HuH-7 (cell line): ENCODE measurements at places on chromosomes 6 and 20.

DNA sequence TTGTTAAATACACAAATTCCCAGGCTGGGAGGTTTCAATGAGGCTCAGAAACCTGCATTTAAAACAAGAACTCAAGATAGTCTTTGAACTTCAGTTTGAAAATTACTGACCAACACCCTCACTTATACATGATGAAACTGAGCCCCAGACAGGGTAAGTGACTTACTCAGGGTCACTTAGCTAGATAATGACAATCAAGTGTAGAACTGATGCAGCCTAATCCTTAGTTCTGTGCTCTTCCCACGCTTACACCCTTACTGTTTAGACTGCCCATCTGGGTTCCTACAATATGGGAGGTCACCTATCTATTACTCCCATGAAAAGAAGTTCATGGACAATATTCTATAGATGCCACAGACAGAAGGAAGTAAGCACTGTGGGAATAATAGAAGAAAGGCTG is 24.5 kb upstream of the FAM135A start:
- no peak for DNase-seq

DNA sequence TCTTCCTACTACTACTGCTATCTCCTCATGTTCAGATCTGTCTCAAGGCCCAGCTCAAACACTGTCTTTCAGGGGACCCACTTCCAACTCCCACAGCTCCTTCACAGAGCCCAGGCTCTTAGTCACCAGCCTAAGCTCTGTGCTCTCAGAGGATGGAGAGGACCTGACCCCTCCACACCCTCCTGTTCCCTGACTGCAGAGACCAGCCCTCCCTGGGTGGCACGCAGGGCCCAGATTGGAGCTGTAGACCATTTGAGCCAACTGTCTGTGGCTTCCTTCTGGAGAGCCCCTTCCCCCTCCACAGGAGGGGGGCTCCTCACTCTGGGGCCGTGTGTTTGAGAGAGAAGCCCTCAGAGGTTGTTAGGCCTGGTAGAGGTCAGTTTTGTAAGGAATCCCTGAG is 9.8 kb downstream of the SNPH start:
- DNase-seq: no peak

DNA sequence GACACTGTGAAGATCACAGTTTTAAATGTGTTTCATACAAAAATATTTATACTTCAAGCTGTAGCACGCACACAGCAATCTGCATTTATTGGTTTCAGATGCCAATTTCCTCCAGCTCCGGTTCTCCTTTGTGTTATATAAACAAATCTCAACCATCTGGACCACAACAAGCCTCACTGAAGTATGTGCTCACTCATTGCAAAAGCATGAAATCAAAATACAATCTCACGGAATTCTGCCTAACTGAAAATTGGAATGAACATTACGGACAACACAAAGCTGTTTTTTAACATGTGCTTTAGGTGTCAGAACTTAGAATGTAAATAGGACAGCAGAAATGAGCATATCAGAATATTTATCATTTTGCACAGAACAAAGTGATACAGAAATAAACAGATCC is 38.0 kb downstream of the RCAN2 start:
- no peak for DNase-seq

DNA sequence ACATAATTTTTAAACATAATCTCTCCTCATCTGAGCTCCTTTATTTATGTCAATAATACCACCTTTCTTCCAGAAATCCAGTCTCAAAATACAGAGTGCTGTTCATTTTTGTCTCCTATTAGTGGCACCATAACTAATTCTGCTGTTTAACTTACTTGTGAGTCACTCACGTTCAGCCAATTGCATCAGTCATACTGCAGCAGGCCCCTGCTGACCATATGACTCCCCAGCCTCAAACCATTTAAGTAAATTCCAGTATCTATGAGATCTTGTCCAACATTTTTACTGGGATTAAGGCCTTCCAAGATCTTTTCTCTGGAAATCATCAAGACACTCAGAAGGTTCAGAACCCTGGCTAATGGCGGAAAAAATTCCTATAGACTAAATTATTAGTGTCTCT is 982.2 kb upstream of the MAP3K7 start:
- no peak for DNase-seq

DNA sequence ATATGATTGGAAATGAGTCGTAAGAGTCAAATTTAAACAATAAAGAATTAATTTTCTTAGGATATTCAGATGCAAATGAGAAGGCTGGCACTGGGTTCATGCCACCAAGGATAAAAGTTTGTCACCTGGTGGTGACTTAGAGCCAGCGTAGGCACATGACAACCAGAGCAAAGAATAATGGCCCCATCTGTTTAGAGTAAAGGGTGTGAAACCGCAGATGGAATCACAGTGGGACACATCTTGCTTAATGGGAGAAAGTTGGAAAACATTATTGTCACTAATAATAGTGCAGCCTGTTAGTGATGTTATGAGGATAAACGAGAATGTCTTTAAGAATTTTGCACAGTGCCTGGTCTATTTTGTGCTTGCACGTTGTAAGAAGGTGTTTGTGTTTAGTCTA is 727.8 kb downstream of the QKI start:
- DNase-seq: no peak
